SW 1271 (cell line): ENCODE measurements at places on chromosomes 1 and 21.

GRCh38 chr21:34737115-34737514 is 68.3 kb downstream of the CLIC6 start:
- no peak for DNase-seq

GRCh38 chr21:41685511-41686149 is 81.2 kb downstream of the RIPK4 start:
- DNase-seq, result no peak

GRCh38 chr1:15178571-15179484 is 25.3 kb downstream of the TMEM51 start:
- DNase-seq, result peak; percentile 54

- DNase-seq, result no peak
These were observed 867 bp downstream of the PTPRC start for GRCh38 chr1:198639671-198640143.

DNA sequence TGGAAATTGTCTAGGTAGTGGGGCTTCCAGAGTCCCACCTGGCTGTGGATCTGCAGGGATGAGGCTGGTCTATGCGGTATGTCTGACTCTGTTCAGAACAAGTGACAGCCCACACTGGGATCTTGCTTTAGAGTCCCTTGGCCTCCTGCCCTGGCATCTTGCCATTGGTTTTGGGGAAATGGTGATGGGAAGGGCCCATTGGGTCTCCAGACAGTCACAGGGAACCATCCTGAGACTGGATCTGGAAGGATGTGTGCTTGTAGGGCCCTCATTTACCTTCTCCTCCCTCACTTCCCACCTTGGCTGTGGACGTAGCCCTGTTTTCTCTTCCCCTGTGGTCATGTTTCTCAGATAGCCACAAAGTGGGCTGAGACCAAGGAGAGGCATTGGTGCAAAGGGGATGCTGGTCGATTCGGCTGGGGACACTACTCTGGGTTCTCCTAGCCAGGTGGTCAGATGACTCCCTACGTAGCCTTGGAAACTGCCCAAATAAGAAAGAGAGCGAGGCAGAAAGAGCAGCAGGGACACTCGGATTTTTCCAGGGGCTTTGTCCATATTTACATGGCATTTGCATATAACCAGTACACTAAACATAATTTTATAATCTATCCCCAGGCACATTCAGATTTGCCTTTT is 15.1 kb downstream of the SOX13 start:
- no peak for DNase-seq

DNA sequence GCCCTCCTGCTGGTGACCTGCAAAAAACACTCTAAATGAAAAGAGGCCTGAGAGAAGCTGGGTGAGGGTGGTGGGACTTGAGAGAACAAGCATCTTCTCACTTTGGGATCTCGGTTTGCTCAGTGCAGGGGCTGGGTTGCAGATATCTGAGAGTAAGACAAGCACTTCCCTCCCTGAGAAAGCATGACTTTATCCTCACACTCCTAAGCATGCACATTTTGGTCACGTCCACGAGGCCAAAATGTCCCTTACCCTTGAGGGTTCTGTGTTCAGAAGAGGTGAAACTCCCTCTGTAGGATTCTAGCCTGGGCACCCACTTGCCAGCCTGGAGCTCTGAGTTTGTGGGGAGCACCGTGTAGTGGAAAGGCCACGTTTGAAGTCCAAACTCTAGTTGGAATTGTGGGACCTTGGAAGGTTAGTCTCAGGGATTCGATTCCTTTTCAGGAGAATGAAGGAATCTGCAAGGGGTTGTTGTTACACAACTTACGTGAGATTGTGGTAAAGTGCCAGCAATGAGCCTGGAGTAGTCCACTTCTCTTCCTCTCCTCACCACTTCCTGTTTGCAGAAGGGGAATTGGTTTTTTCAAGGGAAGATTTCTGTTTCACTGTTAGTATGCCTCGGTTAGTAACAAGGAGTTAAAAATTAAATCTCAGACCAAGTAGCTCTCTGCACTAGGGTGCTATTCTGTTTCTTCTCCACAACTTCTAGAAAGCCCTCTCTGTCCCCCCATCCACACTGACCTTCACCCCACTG is 3.0 kb downstream of the FCAMR start:
- DNase-seq, result no peak

- DNase-seq, result no peak
These were observed 34.4 kb upstream of the HYI start for GRCh38 chr1:43488165-43488564.

GRCh38 chr21:46078978-46079351 is 18.9 kb upstream of the COL6A2 start:
- DNase-seq, result no peak

- DNase-seq, result no peak
These were observed 5.8 kb upstream of the TGFB2 start for GRCh38 chr1:218339267-218339831.

GRCh38 chr1:50859657-50860056 is 100.4 kb downstream of the FAF1 start:
- DNase-seq, result no peak

GRCh38 chr1:75265792-75266191 is 131.6 kb downstream of the LHX8 start:
- DNase-seq, result no peak

GRCh38 chr1:67230539-67230938 is 64.3 kb downstream of the IL23R start:
- DNase-seq, result no peak

GRCh38 chr1:234858722-234859121 is 248.7 kb upstream of the IRF2BP2 start:
- DNase-seq, result no peak

GRCh38 chr1:21491488-21492355 is 17.5 kb upstream of the ALPL start:
- DNase-seq, result no peak

GRCh38 chr1:59526240-59526639 is 229.3 kb downstream of the FGGY start:
- no peak for DNase-seq

GRCh38 chr1:40887652-40888051 is 25.5 kb upstream of the CITED4 start:
- DNase-seq, result no peak

- DNase-seq, result peak; percentile 59
These were observed at the start of gene CDC42BPA for GRCh38 chr1:227318016-227318852. TSS of gene CDC42BPA (minus strand) at chr1:227318492. CDS start at chr1:227317182, 1,310 bp downstream.

- no peak for DNase-seq
These were observed 63.7 kb upstream of the ABCG1 start for GRCh38 chr21:42155045-42155855.

GRCh38 chr1:203274603-203275381 is 30.5 kb upstream of the BTG2 start:
- DNase-seq, result no peak

DNA sequence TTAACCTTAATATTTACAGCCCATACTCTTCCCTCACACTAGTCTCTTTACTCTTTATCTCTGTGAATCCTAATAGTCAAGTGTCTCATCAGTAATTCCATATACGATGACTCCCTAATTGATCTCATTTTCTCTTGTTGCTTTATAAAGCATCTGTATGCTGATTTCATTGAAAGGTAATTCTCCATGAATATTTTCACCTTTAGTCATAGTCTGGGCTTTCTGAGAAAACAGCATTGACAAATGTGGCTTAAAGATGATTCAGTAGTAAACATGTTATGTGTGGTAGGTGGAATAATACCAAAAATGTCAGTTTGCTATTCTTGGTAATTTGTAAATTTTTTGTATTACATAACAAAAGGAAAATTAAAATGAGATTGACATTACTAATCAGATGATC is 1176.5 kb downstream of the NCAM2 start:
- no peak for DNase-seq

DNA sequence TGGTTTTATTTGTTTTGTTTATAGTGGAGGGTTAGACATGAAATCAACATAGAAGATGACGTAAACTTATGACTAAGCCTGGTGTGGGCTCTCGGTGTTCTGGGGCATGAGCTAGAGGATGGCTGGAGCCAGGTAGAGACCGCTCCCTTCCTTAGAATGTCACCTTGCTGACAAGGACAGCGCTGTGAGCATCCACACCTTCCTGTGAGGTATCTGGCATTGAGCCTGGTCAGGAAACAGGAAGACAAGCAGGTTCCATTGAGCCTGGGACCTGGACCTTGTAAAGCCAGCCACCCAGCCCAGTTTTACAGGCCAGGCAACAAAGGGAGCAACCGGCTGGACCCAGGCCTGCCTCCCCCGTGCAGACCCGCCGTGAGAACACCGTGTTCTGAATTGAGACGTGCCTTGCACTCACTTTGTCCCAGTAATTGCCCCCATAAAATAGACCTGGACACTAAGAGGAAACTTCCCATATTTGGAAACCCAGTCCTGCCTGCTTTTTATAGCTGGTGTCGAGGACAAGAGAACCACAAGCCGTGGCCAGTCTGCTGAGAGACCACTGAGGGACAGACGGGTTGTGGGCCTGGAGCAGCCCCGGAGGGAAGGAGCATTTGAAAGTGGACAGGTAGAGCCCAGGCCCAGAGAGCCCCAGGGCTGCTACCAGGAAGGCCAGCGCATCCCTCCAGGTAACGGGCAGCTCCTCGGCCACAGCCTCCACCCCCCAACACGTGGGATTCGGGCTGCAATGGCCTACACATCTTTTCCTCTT is 78.0 kb downstream of the PDE9A start:
- DNase-seq, result no peak

- DNase-seq, result no peak
These were observed 328.6 kb downstream of the CAMTA1 start for GRCh38 chr1:7113822-7114221.

DNA sequence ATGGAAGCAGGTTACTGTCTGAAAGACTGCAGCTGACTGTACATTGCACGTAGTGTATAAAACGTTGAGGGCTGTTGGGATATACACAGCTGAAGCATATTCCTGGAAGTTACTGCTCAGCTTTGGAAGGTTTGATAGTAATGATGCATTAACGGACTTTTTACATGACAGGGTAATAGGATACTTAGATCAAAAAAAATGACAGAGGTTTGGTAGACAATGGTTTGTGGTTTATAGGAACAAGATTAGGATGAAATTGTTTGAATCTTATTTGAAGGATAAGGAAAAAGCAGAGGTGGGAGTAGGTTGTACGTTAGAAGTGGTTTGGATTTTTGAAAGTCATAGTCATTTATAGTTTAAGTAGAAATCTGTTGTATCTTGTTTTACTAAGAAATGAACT is 33.0 kb downstream of the ADGRL2 start:
- no peak for DNase-seq

- no peak for DNase-seq
These were observed 33.8 kb upstream of the MPZL1 start for GRCh38 chr1:167687919-167688519.

DNA sequence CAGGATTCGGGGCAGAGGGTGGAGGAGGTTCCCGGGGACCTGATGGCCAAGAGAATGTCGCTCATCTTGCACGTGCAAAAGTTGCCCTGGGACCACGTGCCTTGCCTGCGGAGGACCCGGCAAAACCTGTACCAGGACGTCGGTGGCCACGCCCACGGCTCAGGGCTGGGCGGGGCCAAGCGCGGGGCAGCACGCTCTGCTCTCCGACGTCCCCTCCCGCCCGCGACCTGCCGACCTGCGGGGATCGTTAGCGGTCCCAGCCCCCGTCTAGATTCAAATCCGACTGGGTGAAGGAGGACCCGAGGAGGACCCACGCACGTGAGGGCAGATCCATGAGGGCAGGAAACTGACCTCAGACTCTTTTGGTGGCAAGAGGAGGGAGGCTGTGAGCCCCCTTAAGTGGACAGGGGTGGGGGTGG is at the start of gene C1orf167:
Gene C1orf167, plus strand, starts transcription at position 206 of the 419 bp plus-strand sequence. CDS start 2,208 bp downstream, outside the sequence.
- no peak for DNase-seq

GRCh38 chr1:69940231-69940630 is 265.1 kb downstream of the LRRC40 start:
- no peak for DNase-seq

- no peak for DNase-seq
These were observed 1279.1 kb downstream of the NCAM2 start for GRCh38 chr21:22277341-22277740.

GRCh38 chr1:173603056-173603591 is at the start of gene SLC9C2:
TSS of gene SLC9C2 (minus strand) at chr1:173603072. CDS start at chr1:173601776, 1,296 bp downstream.
- no peak for DNase-seq

DNA sequence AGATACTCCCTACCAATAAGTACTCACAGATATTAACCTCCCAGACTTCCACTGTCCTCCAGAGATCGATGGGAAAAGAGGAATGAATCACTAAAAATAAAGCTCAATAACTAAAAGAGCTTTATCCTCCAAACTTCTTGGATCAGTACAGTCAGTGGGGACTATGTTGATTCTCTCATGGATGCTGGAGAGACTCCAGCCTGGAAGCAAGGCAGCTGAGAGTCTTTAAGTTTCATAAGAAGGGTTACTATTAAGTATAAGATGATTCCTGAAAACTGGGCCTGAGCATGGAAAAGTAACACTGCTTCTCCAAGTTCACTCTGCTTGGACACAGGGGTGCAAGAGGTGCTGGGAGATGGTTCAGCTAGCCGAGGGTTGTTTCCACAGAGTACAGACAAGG is 6.2 kb upstream of the DDR2 start:
- no peak for DNase-seq

DNA sequence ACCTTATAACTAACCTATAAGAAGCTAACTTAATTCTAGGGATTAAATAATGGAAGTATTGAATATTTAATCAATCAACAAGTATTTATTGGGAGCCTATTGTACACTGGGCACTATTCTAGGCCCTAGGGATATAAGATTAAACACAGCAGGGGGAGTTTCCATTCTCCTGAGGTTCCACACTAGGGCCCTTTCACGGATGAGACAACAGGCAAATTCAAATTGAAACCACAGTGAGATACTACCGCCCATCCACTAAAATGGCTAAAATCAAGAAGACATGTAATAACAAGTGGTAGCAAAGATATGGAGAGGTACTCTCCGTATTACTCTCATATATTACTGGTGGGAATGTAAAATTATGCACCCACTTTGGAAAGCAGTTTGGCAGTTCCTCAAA is 674.4 kb downstream of the KIF26B start:
- DNase-seq, result no peak
